Fibroblast of pulmonary artery (primary cell): ENCODE measurements at places on chromosomes 2 and 18.

- DNase-seq, result peak; percentile 55
Measured at GRCh38 chr18:56298935-56299334, 339.5 kb downstream of the TXNL1 start.

DNA sequence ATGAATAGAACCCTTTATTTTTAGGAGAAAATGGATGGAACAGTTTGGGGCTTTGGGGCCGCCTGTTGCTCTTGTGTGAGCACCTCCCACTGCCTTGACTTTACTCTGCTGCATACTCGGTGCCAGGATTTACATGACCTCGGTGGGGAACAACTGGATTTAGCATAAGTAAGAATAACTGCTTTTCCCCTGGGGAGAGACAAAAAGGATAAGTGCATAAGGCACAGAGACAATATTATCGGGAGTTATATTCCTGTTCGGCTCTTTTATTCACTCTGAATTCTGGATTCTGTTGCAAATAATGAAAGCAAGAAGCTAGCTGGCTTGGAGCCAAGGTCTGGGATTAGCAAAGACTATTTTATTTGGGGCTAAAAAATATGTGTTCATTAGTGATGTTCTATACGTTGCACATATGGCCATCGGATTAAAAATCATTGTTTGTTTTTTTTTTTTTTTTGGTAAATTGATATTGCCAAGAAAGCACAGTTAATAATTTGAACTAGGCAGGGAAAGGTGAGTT is 69.8 kb downstream of the CYBRD1 start:
- peak; percentile 7 for DNase-seq

GRCh38 chr2:238573065-238573778 is 146.5 kb downstream of the ASB1 start:
- no peak for DNase-seq

- DNase-seq, result no peak
Measured at GRCh38 chr2:694906-695510, 17.8 kb upstream of the TMEM18 start.

- no peak for DNase-seq
Measured at GRCh38 chr2:76839826-76840225, 682.4 kb downstream of the LRRTM4 start.

- DNase-seq, result no peak
Measured at GRCh38 chr2:58907644-58908043, 666.5 kb upstream of the FANCL start.

DNA sequence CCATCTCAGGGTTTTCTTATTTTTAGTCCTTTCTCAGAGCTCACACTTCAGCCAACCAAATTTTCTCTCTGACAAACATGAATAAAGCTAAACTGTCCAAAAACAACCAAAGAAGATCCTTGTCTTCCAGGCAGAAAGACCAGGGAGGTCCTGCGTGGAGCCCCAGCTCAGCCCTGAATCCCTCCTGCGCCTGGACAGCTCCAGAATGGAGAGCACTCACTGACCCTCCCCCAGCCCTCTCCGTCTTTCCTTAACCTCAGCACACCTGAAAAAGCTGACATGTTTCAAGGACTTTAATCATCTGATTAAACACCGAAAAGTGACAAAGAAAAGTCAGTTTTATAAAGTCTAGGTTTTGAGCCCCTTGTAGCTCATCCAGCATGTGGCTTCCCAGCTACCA is 22.9 kb upstream of the GNAL start:
- DNase-seq, result no peak

GRCh38 chr2:139020287-139020686 is 240.1 kb upstream of the NXPH2 start:
- no peak for DNase-seq

GRCh38 chr18:44909191-44909719 is 228.6 kb downstream of the SETBP1 start:
- no peak for DNase-seq

DNA sequence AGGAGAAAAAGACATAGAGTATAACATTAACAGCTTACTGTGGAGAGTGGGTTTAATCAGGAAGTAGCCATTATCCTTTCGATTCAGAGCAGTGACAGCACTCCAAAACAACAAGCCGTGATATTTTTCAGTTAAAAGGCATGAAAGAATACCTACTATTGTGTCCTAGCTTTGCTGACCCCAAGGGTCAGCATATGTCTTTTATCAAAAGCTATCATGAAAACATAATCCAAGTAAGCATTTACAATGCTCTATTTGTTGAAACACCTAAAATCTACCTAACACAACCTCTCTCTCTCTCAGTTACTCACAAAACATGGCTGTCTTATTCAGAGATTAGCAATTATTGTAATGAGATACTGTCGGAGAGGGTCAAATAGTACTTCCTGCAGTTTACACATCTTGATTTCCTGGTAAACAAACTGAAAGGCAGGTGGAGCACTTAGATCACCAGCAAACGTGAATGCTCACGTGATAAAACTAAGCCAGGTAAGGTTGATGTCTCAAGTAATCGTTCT is 100.0 kb downstream of the BAZ2B start:
- peak; percentile 39 for DNase-seq

- DNase-seq, result no peak
Measured at GRCh38 chr18:74243127-74243526, 48.6 kb downstream of the CYB5A start.

- DNase-seq, result no peak
Measured at GRCh38 chr2:136381722-136382633, 264.0 kb upstream of the CXCR4 start.

DNA sequence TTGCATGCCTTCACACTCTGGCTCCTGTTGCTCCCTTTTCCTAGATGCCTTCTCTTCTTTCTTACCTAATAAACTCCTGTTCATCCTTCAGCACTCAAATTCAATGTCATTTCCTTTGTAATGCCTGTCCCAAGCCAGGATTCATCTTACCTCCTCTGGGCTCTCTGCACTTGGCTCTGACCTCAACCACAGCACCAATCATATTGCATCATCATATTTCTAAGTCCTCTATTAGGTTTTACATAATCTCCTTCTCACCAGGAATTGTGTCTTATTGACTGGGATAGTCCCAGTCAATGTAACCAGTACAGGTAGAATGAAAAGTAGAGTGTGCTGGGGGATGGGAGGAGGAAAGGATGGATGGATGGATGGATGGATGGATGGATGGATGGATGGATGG is 187.1 kb downstream of the NRP2 start:
- DNase-seq, result no peak

- peak; percentile 63 for DNase-seq
Measured at GRCh38 chr2:85539361-85540132, 579 bp downstream of the MAT2A start.

DNA sequence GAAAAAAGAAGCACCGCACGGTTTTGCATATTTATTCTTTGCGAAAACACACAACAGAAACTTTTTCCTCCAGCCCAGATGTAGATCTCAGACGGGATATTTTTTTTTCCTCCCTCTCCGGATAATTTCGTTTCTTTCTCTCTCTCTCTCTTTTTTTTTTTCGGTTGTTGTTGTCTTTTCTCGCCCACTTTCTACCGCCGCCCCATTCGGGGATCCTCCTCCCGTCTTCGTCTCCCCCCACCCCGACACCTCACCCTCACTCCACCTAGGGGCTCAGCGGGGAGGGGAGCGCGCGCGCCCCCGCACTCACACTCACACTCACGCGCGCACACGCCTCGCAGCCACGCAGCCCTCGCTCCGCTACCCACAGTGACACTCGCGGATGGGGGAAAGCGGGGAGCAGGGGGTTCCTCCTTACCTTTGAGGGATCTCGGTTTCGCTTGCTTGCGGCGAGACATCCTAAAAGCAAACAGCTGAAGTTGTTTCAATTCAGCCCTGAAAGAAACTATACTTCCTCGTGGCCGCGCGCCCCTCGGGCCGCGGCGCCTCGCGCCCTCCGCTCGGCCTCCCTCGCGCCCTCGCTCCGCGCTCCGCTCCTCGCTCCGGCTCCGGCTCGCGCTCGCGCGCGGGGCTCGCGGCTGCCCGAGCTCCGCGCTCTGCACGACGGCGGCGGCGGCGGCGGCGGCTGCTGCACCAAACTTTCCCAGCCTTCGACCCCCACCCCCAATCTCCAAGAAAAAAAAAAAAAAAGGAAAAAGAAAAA is 1.3 kb downstream of the ZNF521 start:
- DNase-seq, result peak; percentile 48

DNA sequence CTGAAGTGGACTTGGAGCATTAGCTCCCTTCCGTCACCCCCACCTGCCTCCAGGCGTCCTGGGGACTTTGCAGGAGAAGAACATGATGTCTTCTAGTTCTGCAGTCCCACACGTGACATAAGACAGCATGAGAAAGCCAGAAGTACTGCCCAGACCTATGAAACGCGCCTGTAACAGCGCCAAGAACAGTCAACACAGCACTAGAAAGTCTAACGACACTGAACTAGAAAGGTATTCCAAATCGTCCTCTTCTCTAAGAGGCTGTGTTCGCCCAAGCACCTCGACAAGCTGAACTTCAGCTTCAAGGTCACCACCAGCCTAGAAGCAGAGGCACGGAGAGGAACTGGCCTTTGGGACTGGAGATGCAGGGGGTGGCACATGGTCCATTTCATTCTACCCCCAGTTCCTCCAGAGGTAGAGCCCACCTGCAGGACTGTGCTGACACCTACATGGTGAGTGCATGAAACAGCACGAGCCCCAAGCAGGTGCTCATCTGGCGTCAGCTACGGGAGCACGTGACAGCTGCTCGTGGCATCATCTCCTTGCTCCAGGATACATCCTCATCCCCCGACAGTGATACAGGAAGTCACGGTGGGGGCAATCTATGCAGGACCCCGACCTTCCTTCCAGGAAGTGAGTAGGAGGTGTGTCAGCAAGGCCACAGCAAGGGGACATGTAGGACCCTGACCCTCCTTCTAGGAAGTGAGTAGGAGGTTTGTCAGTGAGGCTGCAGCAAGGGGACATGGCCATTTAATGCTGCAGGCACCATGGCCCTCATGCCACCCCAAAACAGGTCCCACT is 3.7 kb downstream of the HDAC4 start:
- no peak for DNase-seq

- no peak for DNase-seq
Measured at GRCh38 chr2:173669271-173669853, 295.8 kb downstream of the SP3 start.

GRCh38 chr2:218508299-218508698 is 59.9 kb downstream of the USP37 start:
- no peak for DNase-seq

DNA sequence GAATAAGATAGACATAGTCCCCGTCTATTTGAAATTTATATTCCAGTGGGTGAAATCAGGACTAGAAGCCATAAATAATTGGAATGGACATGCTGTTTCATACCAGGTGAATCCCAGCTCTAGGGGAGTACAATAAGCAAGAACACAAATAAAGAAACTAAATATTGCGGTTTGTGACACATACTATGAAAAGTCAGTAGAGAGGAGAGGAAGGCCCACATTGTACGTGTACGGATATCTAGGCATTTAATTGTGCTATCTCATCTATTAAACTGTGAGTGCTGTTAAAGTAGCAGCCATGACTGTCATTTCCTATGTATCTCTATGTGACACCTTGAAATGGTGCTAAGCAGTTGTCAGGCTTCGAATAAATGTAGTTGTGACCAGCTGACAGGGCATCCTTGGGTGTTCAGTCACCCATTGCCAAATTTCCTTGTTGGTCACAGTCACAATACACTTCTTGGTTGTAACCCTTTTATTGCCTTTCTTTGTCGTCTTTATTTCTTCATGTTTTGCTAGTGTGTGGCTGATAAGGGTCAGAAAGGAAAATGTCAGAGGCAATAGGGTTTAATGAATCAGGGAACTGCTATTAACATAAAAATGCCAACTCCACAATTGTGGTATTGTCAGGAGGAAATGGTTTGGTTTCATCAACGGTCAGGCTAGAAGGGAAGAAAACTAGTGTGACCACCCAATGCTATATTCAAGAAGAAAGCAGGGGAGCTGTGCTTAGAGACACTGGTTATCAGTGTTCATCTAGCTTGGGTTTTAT is 31.5 kb downstream of the CPO start:
- DNase-seq, result no peak

GRCh38 chr18:42536442-42536841 is 579.0 kb downstream of the RIT2 start:
- no peak for DNase-seq

DNA sequence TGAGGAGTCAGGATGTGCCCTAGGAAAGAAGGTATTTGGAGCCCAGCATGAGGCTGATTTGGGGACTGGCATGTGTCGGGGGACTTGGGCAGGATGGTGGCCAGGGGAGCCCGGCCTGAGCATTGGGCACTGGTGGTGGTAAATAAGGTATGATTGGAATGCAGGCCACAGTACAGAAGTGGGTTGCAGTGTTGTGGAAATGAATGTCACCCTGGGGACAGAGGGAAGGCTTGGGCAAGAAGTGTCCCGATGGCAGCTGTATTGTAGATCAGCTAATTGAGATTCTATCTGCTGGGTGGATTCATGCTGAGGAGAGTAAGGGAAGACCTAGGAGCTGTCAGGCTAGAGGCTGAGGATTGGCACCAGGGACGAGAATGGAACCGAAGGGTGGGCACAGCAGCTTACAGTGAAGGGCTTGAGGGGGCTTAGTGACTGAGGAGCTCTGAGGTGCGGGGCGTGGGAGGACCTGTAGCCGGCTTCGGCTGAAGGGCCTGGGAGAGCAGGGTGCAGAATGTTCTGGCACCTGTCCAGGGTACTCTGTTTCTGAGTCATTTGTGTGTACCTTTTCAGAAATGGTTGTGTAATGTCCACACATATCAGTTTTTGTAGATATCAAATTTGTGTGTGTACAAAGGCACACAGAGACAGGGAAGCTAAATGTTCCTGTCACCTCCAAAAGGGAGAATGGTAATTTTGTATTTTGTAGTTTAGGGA is 170.2 kb downstream of the PRKCE start:
- DNase-seq, result peak; percentile 87

DNA sequence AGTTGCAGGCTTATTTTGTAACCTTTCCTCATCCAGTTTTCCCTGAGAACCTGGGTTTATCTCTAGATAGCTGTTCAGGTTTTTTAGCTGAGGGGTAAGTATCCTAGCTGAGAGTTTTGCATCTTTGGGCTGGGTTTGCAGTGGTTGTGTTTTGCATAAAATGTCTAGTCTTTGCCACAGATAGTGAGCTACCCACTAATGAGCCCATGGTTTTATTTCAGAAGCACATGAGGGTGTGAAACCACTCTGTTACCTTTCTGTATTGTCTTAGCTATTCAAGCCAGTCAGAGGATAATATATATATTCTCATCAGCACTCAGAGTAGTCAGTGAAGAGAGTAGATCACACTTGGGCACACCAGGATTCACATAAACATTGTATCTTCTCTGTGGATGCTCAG is 24.6 kb upstream of the TXNDC2 start:
- no peak for DNase-seq

- peak; percentile 97 for DNase-seq
Measured at GRCh38 chr2:67650291-67651133, 253.4 kb downstream of the ETAA1 start.

DNA sequence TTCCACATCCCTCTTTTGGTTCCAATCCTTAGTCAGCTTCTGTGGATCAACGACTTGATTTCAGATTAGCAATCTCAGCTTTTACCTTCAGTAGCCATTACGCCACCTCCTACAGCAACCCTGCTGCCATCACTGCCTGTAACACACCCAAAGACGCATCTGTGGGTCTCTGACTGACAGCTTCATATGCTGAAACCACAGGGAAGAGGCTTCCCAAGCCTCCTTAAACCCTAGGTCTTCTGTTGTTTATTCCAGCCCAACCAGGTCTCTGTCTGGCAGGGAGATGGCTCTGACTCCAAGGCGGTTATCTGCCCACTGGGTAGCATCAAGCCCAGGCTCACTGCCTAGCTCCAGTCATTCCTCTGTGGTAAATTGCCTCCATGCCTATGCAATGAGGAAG is 28.6 kb upstream of the TRIB2 start:
- no peak for DNase-seq
